Inflammatory macrophage (primary cell): ENCODE measurements at places on chromosomes 6 and 20.

- DNase-seq: no peak
Observed at GRCh38 chr6:105161421-105161820, 18.4 kb downstream of the POPDC3 start.

DNA sequence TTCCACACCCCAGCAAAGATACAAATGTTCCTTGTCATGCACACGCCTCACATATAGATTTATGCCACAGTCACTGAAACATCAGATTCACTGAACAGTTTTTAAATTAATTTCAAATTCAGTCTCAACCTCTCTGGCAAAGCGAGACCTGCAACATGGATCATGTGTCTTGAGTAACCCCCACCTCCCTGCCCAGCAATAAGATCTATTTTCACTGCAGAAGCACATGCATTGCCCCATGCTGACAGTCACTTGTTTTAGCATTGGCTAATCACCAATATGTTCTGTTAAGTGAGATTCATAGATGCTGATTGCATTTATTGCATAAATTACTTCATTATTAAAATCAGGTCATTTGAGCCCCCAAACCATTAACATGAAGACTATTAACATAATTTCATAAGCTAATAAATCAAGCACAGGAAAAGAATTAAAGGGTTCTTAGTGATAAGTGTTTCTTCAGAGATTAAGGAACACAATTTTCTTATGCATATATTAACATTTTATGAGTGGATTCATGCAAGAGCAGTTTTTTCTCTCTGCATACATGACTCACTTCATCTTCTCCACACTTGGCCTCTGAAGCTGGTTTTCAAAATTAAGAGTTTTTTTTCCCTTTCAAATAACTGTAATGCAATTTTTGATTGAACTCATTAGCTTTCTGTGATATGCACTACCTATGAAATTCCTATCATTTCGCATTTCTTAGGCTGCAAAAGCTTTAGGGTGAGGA is 173.2 kb upstream of the SOX4 start:
- DNase-seq: no peak

DNA sequence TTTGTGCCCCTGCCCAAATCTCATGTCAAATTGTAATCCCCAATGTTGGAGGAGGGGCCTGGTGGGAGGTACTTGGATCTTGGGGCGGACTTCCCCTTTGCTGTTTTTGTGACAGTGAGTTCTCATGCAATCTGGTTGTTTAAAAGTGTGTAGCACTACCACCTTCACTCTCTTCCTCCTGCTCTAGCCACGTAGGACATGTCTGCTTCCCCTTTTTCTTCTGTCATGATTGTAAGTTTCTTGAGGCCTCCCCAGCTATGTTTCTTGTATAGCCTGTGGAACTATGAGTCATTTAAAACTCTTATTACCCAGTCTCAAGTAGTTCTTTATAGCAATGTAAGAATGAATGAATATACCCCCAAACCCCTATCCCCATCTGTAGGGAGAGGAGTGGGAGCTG is 1013.7 kb upstream of the MAP3K7 start:
- DNase-seq: no peak

- no peak for DNase-seq
Observed at GRCh38 chr6:136599329-136600011, 49.2 kb upstream of the MAP7 start.

DNA sequence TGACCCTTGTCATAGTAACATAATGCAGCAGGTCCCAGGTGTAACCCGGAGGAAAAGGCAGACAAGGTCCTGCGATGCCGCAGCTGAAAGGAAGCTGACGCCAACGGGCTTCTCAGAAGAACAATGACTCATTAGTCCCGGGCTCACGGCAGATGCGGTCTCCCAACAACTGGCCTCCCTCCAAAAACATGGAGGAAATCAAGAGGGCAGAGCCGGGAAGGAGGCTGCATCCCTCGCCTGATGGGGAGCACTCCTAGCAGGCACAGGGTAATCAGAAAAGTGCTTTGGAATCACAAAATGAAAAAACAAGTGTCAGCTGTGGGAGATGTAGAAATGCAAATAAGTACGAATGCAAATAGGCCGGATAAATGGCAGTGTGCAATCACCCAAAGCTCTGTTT is 165.2 kb upstream of the AGPAT4 start:
- DNase-seq: no peak

DNA sequence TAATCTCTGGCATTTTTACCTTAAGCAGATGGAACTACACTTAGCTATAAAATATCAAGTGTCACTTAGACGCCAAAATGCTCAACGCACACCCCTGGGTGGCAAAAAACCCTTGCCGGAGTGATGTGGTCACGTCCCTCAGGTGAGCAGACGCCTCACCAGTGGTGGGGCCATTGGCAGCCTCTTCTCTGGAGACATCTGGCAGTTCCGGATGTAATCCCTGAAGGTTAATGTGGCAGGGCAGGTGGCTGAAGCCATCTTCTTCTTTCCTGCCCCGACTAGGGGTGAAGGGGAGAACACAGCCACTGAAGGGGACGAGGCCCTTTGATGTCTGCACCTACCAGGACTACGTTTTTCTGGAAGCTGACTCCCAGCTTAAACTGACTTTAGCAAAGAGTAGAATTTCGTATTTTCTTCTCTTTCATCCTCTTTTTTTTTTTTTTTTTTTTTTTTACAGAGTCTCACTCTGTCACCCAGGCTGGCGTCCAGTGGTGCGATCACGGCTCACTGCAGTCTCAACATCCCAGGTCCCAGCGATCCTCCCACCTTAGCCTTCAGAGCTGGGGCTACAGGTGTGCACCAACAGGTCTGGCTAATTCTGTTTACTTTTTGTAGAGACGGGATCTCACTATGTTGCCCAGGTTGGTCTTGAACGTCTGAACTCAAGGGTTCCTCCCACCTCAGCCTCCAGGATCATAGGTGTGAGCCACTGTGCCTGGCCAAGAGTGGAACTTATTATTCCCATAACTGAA is 152.1 kb downstream of the TTLL2 start:
- no peak for DNase-seq

- no peak for DNase-seq
Observed at GRCh38 chr6:37089783-37090182, 80.2 kb upstream of the PIM1 start.

GRCh38 chr6:68094070-68094469 is 541.0 kb upstream of the ADGRB3 start:
- no peak for DNase-seq

- DNase-seq: no peak
Observed at GRCh38 chr6:17454316-17455005, 61.1 kb downstream of the CAP2 start.

- DNase-seq: no peak
Observed at GRCh38 chr6:126608681-126609080, 268.8 kb downstream of the CENPW start.

DNA sequence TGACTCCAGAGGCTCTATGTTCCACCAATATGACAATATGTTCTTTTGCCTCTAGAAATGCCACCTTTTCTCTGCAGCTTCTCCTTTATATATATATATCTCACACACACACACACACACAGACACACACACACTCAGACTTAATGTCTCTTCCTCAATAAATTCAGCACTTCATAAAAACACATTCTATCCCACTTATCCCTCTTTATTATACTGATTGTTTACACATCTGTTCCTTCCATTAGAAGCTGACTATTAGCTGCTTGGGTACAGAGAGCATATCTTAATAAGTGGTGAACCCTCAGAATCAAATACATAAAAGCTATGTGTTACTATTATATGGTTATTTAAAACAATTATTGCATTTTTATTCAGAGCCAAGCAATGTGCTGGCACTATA is 23.3 kb downstream of the NRSN1 start:
- DNase-seq: no peak

DNA sequence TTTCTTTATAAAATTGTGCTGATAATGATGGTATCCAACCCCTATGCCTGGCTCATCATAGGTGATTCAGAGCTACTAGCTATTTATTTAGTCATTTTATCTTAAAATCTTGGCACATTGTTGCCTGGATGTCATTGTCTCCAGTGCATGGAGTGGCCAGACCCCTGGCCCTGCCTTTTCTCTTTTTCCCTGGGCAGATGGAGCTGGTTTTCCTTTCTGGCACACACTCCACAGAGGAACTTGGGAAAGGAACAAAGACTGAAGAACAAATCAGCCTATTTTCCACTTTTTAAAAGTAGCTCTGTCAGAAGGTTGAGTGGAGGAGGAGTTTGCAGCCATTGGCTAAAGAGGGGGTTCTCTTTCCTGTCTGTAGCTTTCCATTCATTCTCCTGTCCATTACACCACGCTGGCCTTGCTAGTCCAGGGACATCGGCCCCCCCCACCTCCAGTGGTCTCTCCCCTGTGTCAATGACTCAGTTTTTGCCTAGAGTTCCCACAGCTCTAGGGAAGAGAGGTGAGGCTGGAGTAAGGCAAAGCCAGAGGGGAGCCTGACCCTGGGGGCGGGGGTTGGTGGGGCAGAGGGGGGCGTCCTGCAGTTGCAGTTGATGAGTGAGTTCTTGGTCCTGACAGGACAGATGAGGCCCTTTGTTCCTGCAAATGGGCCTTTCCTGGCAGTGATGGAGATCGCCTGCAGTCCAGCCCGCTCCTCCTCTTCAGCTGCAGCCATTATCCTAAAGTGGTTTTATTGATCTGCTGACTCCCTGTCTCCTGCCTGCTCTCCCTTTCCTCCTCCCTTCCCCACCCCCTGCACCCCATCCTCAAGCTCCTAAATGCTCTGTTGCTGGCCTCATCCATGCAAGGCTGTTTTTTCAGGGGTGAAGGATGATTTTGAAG is 774.5 kb downstream of the DHX35 start:
- no peak for DNase-seq

GRCh38 chr6:147390909-147391536 is 117.5 kb upstream of the SAMD5 start:
- peak; percentile 10 for DNase-seq

- DNase-seq: no peak
Observed at GRCh38 chr6:50116390-50116789, 66.7 kb upstream of the DEFB112 start.

DNA sequence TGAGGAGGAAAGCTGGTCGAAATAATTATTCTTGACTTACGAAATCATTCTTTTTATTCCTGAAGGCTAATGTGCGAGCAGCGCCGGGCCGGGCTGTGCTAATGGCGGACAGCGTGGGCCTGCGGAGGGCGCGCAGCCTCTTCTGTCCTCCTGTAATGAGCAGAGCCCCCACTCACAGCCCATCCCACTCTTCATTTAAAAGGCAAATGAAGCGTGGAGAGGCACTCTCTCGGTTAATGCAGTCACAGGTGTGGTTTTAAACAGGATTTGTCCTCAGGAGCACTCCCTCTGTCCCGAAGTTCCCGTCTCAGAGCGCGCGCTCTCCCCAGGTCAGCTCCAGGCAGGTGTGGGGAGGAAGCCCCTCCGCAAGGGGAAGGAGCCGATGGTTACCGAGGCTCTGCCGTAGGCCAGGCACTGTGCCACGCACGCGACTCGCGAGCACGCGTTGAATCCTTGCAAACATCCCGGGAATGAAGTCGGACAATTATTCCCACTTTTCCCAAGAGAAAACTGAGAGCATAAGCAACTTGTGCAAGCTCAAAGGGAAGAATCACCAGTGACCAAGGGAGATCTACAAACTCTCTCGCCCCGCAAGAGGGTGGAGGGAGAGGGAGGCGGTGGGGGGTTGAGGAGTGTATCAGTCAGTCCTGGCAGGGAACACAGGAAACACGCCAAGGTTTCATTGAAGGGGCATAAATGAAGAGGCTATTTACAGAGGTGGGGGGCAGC is 35.5 kb upstream of the ZFAND3 start:
- peak; percentile 11 for DNase-seq

DNA sequence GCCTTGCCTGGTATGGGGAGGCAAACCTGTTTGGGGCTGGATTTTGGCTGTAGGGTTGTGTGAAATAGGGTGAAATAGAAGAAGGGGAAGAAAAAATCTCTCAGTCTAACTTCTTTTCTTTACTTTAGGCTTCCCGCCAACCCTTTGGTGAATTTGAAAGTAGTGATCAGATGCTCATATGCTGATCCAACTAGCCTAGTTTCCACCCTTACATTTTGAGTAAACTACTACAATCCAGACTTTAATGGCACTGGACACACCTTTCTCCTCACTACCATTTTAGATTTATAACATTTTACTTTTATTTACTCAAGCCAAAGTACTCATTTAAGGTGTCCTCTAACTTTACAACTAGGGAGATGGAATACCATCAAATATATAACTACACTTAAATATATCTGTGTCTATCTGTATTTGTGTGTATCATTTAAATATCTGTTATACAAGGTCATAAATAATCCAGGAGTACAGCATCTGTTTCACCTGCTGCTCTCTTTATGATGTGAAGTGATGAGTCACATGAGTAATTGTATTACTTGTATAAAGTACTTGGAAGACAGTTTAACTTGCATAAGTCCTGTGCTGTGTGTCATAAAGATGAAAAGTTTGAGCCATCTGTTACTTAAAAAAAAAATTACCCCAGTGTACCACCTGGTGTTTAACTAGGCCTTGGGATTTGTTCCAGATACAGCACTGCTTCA is 172.1 kb downstream of the CDKAL1 start:
- no peak for DNase-seq

- no peak for DNase-seq
Observed at GRCh38 chr20:33191955-33192354, 24.0 kb downstream of the BPIFA2 start.

GRCh38 chr6:150336708-150337107 is 32.1 kb upstream of the IYD start:
- DNase-seq: no peak

DNA sequence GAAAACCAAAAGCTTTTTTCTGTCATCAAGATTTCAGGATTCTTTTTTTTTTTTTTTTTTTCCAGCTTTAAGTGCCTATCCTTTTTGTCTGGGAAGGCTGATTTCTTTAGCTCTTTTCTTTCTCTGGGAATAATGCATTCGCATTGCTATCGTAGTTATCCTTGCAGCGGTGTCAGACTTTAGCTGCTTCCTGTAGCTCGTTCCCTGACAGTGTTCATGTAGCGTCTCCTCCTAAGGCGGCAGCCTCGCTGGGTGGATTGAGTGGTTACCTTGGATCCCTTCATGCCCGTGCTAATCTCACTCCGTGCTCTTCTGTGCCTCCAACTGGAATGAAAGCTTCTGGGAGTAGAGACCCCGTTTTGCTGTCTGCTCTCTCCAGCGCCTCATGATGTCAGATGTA is 43.1 kb downstream of the UST start:
- no peak for DNase-seq

DNA sequence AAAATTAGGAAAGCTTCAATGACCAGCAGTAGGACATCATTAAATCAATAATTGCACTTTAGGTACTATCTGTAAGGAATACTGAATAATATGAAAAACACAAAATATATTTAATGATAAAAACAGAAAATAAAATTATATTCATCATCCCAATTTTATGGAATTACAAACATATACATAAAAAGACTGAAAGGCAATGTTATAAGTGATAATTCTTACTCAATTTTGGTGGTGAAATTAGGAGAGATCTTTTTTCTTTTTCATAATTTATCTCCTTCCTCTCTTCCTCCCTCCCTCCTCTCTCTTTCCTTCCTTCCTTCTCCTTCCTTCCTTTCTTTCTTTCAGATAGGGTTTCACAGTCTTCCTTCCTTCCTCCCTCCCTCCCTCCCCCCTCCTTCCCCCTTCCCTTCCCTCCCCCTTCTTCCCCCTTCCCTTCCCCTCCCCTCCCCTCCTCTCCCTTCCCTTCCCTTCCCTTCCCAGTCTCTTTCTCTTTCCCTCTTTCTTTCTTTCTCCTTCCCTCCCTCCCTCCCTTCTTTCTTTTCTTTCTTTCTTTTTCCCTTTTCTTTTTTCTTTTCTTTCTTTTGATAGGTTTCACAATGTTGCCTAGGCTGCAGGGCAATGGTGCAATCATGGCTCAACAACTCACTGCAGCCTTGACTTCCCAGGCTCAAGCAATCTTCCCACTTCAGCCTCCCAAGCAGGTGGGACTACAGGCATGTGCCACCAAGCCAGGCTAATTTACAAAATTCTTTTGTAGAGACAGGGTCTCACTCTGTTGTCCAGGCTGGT is 36.8 kb downstream of the RSPH3 start:
- DNase-seq: no peak

GRCh38 chr6:113674075-113674474 is 183.1 kb upstream of the MARCKS start:
- DNase-seq: no peak
